ENCODE measurements at places on chromosomes 2 and 18. TPM values are rescaled to one million over a fixed set of nuclear protein-coding genes. Genes with fewer than 3 reads are reported as not detected.

DNA sequence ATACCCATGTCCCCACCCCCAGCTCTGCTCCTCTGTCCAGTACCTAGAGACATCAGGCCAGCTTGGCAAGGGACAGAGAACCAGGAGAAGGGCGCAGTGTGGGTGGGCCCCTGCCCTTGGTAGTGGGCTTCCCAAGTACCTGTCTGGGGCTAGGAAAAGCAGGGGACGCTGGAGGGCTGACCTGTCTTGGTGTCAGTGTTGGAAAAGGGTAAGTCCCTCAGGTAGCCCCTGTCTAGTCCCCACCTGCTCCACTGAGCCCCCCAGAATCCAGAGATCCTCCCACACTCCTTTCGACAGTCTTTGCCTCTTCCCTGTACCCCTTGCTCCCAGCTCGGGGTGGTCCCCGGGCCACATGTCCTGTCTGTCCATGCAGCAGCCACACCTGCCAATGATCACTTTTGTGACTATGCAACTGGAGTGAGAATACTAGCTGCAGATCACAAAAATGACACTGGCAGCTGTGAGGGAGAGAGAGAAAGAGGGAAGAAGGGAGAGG is 14.6 kb downstream of the DNAJB2 start:
- DNase-seq, result peak; percentile 17

Gene AGXT
- not detected for total RNA-seq

GRCh38 chr2:215060861-215061536 is 77.4 kb downstream of the ABCA12 start:
- no peak for DNase-seq

GRCh38 chr2:231321021-231321420 is 74.5 kb upstream of the B3GNT7 start:
- DNase-seq, result no peak

GRCh38 chr2:177579486-177580036 is 187.0 kb downstream of the AGPS start:
- no peak for DNase-seq

GRCh38 chr2:48343571-48344440 is 186.1 kb upstream of the STON1 start:
- no peak for DNase-seq

Gene LYG1
- 0.57 TPM for total RNA-seq

Gene CYP26B1
- 7.0 TPM for total RNA-seq

DNA sequence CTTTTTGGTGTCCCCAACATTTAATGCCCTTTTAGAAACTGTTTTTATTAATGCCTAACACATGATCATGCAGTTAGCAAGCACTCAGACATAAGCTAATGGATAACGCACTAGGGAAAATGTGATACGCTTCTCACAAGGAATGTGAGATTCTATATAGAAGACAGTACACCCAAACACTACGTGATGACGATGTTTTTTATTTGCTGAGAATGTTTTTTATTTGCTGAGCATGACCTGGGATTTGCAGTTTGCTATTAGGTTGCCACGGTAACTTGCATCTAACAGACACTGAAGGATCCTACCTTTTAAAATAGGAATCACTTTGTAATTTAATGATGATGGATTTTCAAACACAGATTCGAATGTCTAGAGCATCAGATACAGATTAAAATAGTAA is 4.9 kb downstream of the SMC6 start:
- DNase-seq, result no peak

- DNase-seq, result no peak
Measured at GRCh38 chr2:37563375-37564015, 107.9 kb downstream of the CDC42EP3 start.

DNA sequence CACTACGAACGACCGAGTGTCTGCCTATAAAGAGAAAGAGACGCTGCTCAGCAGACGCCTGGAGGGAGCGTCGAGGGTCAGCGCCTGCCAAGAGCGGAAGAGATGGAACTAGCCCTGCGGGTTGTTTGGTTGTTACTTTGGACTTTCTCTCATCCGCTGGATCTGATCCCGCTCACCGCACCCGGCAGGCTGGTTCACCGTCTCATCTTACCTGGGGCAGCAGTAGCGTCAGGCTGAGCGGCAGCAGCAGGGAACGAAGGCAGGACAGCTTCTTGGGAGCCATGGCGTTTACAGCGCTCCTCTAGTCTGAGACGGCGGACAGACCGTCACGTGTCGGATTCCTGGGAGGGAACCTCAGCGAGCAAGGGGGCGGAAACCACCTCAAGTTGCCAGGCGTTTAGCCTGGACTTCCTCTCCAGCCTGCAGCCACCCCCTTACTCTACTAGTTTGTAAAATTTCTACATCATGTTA is 1.9 kb downstream of the GLB1L start:
- no peak for DNase-seq

GRCh38 chr2:237451643-237452469 is 35.2 kb upstream of the MLPH start:
- no peak for DNase-seq

DNA sequence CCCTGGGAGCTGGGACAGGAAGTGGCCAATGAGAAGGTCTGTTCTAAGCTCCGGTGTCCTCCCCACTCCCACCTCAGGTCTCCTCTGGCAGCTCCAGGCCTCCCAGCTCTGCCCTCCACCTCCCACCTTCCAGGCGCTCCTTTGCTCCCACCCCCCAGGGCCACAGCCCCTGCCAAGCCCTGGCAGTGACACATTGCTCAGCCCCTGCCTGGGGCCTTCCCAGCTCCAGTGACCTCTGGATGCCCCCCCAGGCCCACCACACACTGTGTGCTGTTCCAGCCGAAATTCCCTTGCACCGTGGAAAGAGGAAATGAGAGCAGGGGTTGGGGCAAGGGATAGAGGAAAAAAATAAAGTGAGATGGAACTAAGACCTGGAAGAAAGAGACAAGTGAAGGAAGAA is 289.6 kb downstream of the CYP26B1 start:
- peak; percentile 27 for DNase-seq

DNA sequence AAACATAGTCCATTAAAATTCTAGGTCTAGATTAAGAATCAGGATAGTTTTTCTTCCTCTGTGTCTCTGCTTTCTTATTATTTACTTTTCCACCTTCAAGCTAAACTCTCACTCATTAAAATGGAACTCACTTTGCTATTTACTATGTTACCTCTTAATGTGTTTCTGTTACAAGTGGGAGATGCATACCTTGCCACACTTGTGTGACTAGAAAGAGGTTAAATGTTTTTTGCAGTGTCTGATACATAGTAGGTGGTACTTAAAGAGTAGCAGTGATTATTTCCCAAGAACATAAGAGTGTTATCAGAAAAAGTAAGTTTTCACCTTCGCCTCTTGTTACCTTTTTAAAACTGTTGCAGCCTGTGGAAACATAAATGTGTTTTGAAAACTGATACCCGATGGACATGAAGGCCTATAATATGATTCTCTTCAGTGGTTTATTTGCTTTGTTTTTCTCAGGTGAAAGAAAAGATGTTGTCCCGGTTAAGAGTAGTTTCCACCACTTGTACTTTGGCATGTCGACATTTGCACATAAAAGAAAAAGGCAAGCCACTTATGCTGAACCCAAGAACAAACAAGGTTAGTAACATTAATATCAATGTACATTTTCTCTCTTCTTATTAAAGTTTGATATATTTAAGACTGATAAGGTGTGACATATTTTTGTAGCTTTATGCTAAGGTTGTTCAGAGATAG is 16.6 kb downstream of the ME2 start:
- no peak for DNase-seq

DNA sequence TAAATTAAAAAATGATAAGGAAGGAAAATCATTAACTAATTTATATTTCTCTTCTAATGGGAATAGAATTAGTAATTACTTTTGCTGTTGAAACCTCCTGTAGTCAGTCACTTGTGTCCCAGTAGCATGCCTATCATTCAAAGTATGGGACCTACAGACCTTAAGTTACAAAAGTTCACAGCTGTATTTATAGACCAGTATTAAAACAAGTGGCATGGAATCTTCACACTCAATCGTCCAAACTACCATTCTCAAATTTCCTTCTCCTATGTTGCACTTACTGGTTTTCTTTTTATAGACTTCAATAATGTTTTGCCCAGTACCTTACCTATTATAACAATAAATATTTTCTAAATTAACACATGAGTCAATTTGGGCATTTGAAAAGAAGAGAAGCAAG is 639.9 kb downstream of the ERBB4 start:
- no peak for DNase-seq

DNA sequence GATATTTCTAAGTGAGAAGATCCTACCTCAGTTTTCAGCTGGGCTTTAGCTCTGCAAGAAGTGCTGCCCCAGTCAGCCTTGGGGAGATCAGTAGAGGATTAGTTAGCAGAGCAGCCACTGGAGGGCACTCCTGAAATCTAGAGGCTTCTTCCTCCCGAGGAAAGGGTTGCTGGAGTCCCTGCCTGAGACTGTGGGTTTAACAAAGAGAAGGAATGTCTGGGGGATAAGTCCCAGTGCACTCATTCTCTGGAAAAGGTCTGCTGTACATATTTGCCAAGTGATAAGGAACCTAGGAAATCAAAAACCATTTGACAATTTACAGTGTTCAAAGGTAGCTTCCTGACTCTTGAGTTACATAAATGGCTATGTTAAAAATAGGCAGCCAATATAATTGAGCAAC is 207.2 kb downstream of the SLC8A1 start:
- DNase-seq, result peak; percentile 79

GRCh38 chr2:120014226-120014980 is 1.5 kb downstream of the EPB41L5 start:
- no peak for DNase-seq

Gene CRYGC
- not detected for total RNA-seq

- no peak for DNase-seq
Measured at GRCh38 chr2:50478362-50478761, 553.6 kb downstream of the NRXN1 start.

- no peak for DNase-seq
Measured at GRCh38 chr2:122249673-122250072, 494.2 kb downstream of the TSN start.

GRCh38 chr2:86038291-86039081 is 67.2 kb downstream of the POLR1A start:
- DNase-seq, result peak; percentile 68

DNA sequence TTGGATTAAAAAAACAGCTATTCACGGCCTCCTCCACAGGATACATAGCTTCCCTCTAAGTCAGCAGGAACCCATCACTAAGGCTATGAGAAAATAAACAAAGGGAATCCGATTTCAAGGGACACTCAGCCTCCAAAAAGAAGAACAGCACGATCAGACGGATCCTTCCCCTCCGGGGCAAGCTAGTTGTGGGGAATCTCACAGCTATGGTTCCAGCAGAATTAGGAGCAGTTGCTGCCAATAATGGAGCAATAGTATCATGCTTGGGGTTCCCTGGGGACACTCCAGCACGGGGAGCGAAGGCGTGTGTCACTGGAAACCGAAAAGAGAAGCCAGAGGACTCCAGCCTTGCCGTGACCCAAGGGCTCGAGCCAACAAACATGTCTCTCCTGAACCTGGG is 163.1 kb downstream of the TTC32 start:
- DNase-seq, result no peak

Gene IL18R1
- 1.3 TPM for total RNA-seq

- DNase-seq, result no peak
Measured at GRCh38 chr2:198440833-198441232, 636.4 kb downstream of the PLCL1 start.

GRCh38 chr2:239671916-239672849 is 271.4 kb upstream of the HDAC4 start:
- peak; percentile 59 for DNase-seq

- DNase-seq, result no peak
Measured at GRCh38 chr2:17771956-17772355, 18.0 kb downstream of the GEN1 start.

DNA sequence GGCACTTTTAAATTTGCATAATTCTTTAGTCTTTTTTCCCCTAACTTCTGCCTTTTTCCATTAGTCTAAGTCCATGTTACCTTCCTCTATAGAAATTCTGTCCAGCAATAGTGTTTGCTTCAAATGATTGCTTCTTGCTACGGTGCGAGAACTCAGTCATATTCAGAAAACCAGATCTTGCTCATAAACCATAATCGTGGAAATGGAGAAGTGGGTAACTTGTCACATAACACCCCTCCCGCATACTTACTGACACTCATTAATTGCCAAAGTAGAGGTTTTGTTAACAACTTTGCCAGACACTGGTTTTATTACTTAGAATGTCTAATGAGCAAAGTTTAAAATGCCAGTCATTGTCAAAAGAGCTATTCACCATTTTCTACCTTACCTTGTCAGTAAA is 94.3 kb upstream of the TWSG1 start:
- DNase-seq, result no peak

Gene IL36B
- total RNA-seq, result not detected

DNA sequence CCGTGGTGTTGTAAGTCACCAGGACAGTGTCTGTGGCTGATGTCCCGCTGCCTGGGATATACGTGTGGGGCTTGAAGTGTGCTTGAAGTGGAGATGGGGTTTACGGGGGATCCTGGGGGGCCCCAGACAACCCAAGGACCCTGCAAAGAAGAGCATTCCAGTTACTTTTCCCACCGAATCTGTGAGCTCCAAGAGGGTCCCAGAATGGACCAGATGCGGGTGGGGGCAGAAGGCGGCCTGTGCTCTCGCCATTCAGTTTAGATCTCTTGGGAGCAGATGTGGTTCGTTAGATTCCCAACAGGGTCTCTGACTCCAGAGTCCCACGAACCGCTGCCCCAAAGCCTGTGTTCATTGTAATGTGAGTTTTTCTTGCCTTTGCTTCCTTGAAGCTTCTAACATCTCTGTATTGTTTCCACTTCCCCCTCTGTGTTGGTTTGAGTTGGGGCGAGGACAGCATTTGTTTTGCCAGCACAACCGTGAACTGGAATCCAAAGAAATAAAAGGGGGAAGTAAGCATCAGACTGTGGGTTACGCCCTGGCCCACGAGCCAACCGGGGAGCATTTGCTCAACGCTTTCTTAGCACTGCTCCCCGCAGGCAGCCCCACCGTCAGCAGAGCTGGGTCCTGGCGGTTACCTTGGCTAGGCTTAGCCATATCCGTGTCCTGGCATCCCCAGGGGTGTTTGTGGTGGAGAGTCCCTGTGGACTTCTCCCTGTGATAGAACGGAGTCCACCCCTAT is 92.1 kb downstream of the SH3BP4 start:
- peak; percentile 75 for DNase-seq

Gene DNAJC5G
- total RNA-seq, result 1.6 TPM

GRCh38 chr18:68842951-68843350 is 45.1 kb downstream of the CCDC102B start:
- DNase-seq, result no peak

DNA sequence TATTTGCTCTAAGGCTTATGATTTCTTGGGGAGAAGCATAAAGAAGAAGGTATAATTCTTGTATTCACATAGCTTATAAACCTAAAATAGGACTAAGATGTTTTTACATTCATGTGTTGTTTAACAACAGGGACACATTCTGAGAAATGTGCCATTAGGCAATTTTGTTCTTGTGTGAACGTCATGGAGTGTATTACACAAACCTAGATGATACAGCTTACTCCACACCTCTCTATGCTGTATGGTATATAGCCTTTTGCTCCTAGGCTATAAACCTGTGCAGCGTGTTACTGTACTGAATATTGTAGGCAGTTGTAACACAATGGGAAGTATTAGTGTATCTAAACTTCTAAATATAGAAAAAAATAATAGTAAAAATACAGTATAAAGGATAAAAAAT is 92.1 kb downstream of the PHLPP1 start:
- no peak for DNase-seq

GRCh38 chr18:51082571-51083267 is 52.7 kb downstream of the SMAD4 start:
- no peak for DNase-seq

Data from cardiac septum (tissue), 1 donor.